ENCODE measurements at places on chromosomes 1 and 21. TPM values are rescaled to one million over a fixed set of nuclear protein-coding genes. Genes with fewer than 3 reads are reported as not detected.

GRCh38 chr21:31911138-31911907 is 38.5 kb downstream of the HUNK start:
- no peaks in the 10 kb centered on the region for H3K36me3 ChIP-seq
- H3K4me1 ChIP-seq = no peaks in the 10 kb centered on the region
- no peak overlapping the region for H3K4me3 ChIP-seq
- peaks cover 18% of the 10 kb centered on the region for H3K27me3 ChIP-seq
- DNase-seq = no peak

DNA sequence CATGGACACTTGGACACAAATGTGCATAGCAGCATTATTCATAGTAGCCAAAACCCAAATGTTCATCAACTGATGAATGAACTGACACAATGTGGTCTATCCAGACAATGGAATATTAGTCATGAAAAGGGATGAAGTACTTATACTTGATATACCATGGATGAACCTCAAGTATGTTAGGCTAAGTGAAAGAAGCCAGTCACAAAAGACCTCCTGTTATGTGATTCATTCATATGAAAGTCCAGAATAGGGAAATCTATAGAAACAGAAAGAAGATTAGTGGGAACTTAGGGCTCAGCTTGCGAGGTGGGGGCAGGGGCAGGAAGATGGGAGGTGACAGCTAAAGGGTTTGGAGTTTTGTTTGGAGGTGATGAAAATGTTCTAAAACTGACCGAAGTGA is 7.4 kb downstream of the KCNE1 start:
- H3K4me1 ChIP-seq = no peaks in the 10 kb centered on the region
- no peak overlapping the region for H3K4me3 ChIP-seq
- H3K27ac ChIP-seq = no peak overlapping the region
- DNase-seq = no peak

GRCh38 chr1:158153179-158153578 is 27.5 kb upstream of the CD1D start:
- H3K4me3 ChIP-seq = no peak overlapping the region
- no peaks in the 10 kb centered on the region for H3K36me3 ChIP-seq
- no peak for DNase-seq
- H3K4me1 ChIP-seq = peaks cover 10% of the 10 kb centered on the region

TNNI3K gene
- 0.61 TPM for total RNA-seq

DNA sequence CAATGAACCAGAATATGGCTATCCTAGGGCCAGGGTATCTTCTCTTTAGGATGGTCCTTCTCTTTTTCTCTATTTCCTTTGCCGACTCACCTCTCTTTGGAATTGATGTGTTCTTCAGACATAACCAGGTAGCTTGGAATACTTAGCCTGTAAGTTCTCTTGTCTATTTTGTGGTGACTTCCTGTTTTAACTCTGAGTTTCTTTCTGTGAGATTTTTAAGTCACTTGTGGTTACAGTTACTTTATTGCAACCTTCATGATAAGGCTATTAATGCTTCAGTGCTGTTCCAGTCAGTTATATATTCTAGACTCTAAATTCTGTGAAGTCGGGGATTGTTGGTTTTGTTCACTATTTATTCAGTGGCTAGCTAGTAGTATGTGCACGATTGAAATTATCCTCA is 46.2 kb downstream of the DISP1 start:
- DNase-seq = no peak
- H3K4me3 ChIP-seq = no peak overlapping the region
- H3K27me3 ChIP-seq = no peaks in the 10 kb centered on the region
- H3K4me1 ChIP-seq = no peaks in the 10 kb centered on the region

- no peaks in the 10 kb centered on the region for H3K4me1 ChIP-seq
- peak; percentile 85 for DNase-seq
- no peak overlapping the region for H3K27ac ChIP-seq
- H3K4me3 ChIP-seq = no peak overlapping the region
- H3K27me3 ChIP-seq = no peaks in the 10 kb centered on the region
Observed at GRCh38 chr1:202315576-202316168, 26.1 kb downstream of the UBE2T start.

DPT gene
- total RNA-seq = 8.9 TPM

DNA sequence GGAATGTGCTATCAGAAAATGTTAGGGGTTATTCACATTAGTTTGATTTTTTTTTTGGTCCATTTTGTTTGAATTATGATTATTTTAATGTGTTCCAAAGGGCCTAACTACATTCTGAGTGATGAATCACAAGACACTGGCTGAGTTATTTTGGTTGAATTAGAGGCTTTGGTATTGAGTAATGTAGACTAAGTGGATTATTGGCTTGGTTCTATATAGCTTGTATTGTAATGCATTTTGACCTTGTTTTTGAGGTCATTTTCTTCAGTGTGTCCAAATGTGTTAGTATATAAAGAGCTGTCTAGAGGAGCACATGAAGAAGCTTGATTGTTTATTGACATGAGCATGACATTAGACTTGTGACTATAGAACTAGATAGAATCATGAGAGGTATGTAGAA is 3.4 kb downstream of the ZNF326 start:
- H3K36me3 ChIP-seq = peaks cover 10% of the 10 kb centered on the region
- no peak overlapping the region for H3K27ac ChIP-seq
- no peak for DNase-seq
- H3K4me3 ChIP-seq = no peak overlapping the region
- peaks cover 12% of the 10 kb centered on the region for H3K4me1 ChIP-seq
- no peaks in the 10 kb centered on the region for H3K27me3 ChIP-seq

- H3K27me3 ChIP-seq = no peaks in the 10 kb centered on the region
- H3K27ac ChIP-seq = no peak overlapping the region
- no peaks in the 10 kb centered on the region for H3K36me3 ChIP-seq
Observed at GRCh38 chr1:40824591-40825434, 37.4 kb downstream of the CITED4 start.

FLG2 gene
- 0.05 TPM for total RNA-seq

DNA sequence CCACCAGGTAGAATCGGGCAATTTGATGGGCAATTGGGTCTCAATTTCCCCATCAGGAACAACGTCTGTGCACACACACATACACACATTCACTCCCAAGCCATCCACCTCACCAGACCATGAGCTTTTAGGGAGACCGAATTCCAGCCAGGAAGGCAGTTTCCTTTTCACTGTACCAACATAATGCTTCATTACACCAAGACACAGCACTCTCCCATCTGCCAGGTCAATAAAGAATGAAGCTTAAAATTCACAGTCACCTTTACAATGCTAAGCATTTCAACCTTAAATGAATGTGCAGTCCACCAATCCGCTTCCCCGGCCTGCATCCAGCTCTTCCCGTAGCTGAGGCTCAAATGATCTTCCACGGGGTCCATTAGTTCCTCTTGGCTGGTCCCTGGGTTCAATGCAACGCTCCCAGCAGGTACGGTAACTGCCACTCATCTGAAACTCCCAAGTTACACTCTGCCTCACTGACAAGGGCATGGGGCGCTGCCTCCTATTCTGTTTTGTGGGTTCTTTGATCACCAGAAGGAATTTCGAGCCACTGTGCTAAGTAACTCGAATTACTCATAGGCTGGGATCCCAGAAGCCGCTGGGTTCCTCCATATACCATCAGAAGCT is 105.0 kb downstream of the SIM2 start:
- H3K4me3 ChIP-seq = no peak overlapping the region
- H3K27me3 ChIP-seq = no peaks in the 10 kb centered on the region
- H3K4me1 ChIP-seq = no peaks in the 10 kb centered on the region
- no peak overlapping the region for H3K27ac ChIP-seq

CGN gene
- total RNA-seq = 0.90 TPM

LENEP gene
- 0.09 TPM for total RNA-seq

FCGR2B gene
- total RNA-seq = 1.3 TPM

DNA sequence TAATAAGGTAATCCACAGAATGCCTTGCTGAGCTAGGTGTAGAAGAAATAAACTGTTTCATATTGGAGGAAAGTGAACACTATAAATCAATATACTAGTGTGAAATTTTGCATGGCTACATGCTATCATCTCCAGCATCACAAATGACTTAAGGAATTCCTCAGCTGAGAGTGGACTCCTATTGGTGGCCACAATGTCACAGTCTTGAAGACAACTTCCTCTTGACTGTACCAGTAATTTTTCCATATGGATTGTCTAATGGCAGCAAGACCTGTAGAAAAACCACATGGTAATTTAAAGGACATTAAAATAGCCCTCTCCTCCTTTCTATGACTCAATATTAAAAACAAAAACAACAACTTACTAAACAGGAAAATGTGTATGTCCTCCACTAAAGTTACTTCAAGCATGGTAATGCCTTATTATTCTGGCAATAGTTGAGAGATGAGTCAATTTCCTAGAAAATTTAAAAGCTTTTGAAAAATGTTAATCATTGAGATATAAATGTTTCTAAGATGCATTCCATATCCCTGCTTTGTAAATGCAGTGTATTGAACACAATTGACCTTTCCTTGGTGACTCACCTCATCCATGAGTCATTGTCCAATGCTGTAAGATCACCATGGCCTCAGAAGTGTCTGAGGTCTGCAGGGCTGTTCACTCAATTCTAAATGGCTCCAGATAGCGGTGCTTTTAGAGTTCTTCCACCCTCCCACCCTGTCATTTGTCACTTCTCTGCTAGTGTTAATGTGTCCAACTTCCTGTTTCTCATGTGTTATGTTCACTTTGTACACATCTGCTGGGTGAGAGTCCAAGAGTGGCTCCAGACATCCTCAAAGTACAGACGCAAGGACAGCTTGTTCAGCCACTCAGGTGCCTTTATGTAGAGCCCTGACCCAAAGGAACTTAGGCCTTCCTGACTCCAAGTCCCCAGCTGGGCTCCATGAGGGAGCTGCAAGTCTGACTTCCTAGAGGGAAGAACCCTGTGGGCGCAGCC is 32.8 kb upstream of the DNASE2B start:
- no peaks in the 10 kb centered on the region for H3K36me3 ChIP-seq
- DNase-seq = no peak
- H3K4me3 ChIP-seq = no peak overlapping the region
- H3K27me3 ChIP-seq = no peaks in the 10 kb centered on the region

GRCh38 chr1:55255901-55256300 is 40.7 kb upstream of the USP24 start:
- H3K27me3 ChIP-seq = no peaks in the 10 kb centered on the region
- H3K27ac ChIP-seq = no peak overlapping the region
- DNase-seq = no peak
- peaks cover 17% of the 10 kb centered on the region for H3K4me1 ChIP-seq

RHEX gene
- 3.6 TPM for total RNA-seq

GRCh38 chr1:53463961-53464899 is 5.0 kb downstream of the DMRTB1 start:
- DNase-seq = no peak
- no peak overlapping the region for H3K4me3 ChIP-seq
- H3K27me3 ChIP-seq = no peaks in the 10 kb centered on the region
- no peaks in the 10 kb centered on the region for H3K36me3 ChIP-seq
- H3K4me1 ChIP-seq = no peaks in the 10 kb centered on the region

MAP1LC3C gene
- 0.47 TPM for total RNA-seq

SMIM1 gene
- 6.9 TPM for total RNA-seq

GRCh38 chr1:7572654-7573152 is 198.4 kb upstream of the VAMP3 start:
- H3K27ac ChIP-seq = no peak overlapping the region
- H3K36me3 ChIP-seq = no peaks in the 10 kb centered on the region
- DNase-seq = no peak
- no peaks in the 10 kb centered on the region for H3K27me3 ChIP-seq

BMP8B gene
- 0.14 TPM for total RNA-seq

GRCh38 chr1:156497743-156498431 is 2.7 kb downstream of the MEF2D start:
- H3K27ac ChIP-seq = peak overlapping the region; percentile 34
- no peaks in the 10 kb centered on the region for H3K27me3 ChIP-seq
- peak overlapping the region; percentile 99 for H3K4me3 ChIP-seq
- H3K36me3 ChIP-seq = peaks cover 15% of the 10 kb centered on the region
- peaks cover 83% of the 10 kb centered on the region for H3K4me1 ChIP-seq
- DNase-seq = no peak

VCAM1 gene
- 63.3 TPM for total RNA-seq

- no peaks in the 10 kb centered on the region for H3K4me1 ChIP-seq
- no peak overlapping the region for H3K27ac ChIP-seq
- H3K4me3 ChIP-seq = no peak overlapping the region
- no peaks in the 10 kb centered on the region for H3K36me3 ChIP-seq
- no peaks in the 10 kb centered on the region for H3K27me3 ChIP-seq
Observed at GRCh38 chr1:75233302-75233929, 99.2 kb downstream of the LHX8 start.

CELSR2 gene
- total RNA-seq = 1.2 TPM

C1orf185 gene
- total RNA-seq = not detected

DNA sequence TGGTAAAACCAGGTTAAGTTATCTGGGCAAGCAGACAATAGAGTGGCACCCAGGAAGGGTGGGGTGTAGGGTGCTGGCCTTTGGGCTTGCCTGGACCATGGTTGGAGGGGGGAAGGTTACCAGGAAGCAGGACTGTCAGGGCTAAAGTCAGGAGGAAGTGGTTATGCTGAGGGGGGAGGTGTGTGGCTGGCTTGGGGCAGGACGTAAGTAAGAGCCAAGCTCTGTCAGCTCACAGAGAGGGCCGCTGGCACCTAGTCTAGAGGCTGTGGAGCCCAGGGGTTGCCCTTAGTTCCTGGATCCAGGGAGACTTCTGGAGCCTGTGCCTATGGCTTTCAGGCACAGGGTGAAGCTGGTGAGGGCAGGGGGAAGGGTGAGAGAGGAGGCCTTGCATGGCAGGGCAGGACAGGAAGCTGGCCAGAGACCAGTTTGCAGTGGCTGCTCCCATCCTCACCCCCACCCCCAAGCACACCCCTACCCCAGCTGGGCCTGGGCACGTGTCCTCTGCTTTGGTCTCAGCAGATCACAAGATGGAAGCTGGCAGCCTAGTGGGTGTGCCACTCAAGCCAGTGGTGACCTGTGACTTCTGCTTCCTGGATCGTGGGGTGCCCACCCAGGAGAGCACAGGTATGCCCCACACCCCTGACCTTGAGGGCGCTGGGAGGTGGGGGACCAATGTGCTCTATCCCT is 20.5 kb upstream of the SMYD3 start:
- no peaks in the 10 kb centered on the region for H3K36me3 ChIP-seq
- no peak overlapping the region for H3K27ac ChIP-seq
- no peak overlapping the region for H3K4me3 ChIP-seq
- no peaks in the 10 kb centered on the region for H3K27me3 ChIP-seq
- no peaks in the 10 kb centered on the region for H3K4me1 ChIP-seq
- no peak for DNase-seq
